ENCODE measurements at places on chromosomes 11 and 22. TPM values are rescaled to one million over a fixed set of nuclear protein-coding genes. Genes with fewer than 3 reads are reported as not detected.

DNA sequence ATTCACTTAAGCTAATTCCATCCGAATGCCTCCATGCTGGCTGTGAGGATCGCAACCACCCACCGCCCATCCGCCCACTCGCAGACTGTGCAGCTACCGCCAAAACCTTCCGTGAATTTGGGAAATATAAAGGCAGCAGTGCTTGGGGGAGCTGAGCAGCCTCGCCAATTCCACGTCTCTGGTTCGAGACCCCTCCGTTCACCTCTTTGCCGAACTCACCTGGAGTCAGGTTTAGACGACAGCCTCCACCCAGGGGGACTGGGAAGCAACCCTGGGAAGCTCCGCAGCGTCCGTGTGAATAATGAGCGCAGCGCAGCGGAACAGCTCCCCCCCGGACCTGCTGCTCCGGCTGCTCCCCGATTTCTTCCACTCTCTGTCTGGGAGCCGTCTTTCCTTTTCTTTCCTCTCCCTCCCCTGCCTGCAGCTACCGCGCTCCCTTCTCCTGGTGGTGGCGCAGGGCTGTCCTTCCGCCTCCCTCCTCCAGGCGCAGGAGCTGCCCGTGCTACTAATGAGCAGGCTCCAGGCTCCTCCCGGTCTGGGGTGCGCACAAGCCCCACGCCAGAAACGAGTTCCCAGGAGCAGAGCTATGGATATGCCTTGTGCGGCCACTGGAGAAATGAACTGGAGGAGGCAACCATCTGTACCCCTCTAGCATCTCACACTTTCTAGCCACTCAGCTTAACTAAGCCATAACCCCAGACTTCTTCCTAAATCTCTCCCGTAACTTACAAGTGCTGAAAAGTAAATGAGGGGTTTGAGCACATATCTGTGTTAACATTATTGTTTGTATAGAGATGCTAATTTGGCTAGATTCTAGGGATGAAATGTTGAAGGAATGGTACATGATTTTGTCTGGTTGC lies 107.3 kb downstream of the XKR3 start:
- peak; percentile 26 for DNase-seq

GRCh38 chr22:29860006-29860766 lies 22.1 kb upstream of the ASCC2 start:
- DNase-seq = no peak

DNA sequence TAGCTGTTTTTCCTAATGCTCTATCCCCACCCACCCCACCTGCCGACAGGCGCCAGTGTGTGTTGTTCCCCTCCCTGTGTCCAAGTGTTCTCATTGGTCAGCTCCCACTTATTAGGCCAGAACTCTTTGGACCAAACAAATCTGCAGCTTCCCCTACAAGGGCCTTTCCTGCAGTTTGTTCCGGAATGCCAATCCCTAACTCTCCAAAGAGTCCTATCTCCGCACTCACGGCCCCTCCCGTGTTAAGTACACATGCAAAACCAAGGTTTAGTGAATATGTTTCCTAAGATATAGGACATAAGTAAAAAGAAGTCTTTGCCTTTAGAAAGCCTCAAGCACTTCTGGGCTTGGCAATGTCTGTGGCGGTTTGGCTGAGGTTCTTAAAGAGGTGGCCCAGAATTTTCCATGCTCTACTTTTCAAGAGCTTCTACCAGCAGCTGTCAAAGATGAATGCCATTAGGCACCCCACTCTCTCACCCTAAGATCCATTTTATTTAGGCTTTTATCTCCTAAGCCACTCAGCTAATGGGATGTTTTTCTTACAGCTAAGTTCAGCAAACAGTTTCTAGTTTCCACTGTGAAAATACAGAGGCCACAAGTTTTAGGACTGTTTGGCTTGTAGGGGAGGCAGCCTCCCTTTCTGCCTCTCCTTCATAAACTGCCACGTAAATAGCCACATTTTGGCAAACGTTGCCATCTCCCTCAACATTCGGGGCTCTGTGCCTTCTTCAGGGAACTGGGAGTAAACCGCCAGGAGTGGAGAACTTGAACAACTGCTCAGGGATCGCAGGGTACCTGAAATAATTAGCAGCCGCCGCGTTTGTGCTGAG lies 1.6 kb downstream of the CD59 start:
- DNase-seq = no peak

Gene UNC93B1
- polyA plus RNA-seq = 9.0 TPM

Gene C11orf65
- 3.4 TPM for polyA plus RNA-seq

- DNase-seq = no peak
These were observed 268.6 kb upstream of the PITPNB start for GRCh38 chr22:28187612-28188011.

Gene P4HA3
- polyA plus RNA-seq = 1.0 TPM

GRCh38 chr11:78420255-78420764 lies 2.7 kb upstream of the GAB2 start:
- DNase-seq = peak; percentile 87

GRCh38 chr22:45163099-45163450 lies 650 bp upstream of the NUP50 start:
- no peak for DNase-seq

- no peak for DNase-seq
These were observed 75.5 kb upstream of the CLDN5 start for GRCh38 chr22:19599626-19600243.

DNA sequence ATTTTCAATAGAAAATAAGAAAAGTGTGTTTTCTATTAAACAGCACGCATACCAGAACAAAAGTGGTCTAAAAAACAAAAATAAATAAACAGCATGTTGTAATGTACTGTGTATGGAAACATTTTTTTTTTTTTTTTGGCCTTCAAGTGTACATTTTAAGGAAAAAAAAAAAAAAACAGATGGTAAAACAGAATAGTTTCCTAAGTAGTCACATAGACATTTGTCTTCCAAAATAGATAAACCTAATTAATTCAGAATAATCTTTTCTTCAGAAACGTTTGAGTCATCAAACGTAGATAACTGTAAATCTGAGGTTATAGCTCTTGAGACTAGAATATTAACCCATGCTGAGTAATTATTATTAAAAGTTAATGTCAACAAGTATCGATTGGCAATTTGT lies 396 bp upstream of the CFAP300 start:
- no peak for DNase-seq

DNA sequence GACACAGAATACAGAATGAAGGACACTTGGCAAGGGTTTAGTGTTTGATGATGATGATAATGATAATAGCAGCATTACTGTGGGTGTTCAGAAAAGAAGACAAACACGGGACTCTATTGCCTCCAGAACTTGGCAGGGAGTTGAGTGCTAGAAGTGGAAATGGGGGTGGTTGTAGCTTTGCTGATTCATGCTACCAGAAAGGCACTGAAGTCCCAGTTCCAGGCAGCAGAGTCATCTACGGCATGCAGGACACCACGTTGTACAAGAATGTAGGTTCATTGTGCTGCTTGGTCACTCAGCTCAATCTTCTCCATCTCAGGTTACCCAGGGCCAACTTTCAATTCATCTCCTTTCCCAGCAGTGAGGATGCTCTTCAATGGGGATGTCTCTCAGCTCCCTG lies 115.7 kb downstream of the NTM start:
- no peak for DNase-seq

- no peak for DNase-seq
These were observed 7.4 kb downstream of the BATF2 start for GRCh38 chr11:64989416-64989815.

DNA sequence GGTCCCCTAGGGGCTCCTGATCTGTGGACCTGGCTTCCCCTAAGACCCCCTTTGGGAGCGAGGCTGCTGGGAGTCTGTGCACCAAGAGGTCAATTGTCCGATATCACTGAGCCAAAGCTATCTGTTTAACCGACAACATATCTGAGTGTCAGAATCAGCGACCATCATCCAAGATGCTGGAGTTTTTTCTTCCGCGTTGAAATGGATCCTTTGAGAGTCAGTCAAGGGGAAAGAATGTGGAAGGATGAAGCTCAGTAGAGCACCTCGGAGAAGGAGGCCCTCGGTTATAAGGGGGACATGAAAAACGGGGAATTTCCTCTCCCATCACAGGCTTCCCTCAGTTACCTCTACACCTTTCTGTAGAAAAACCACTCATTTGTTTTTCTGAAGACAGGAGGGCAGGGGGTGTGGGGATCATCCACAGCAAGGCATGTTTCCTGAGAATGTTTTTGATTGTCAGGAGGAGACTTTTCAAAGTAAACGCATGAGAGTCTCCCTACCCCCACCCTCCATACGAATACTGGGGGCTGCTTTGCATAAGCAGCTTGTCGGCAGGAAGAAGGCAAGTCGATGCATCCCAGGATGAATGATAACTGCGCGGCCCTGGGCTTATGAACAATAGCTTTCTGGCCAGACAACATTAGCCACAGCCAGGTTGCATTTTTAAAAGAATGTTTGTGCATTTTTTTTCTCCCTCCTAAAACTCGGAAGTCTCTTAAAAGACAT lies 37.7 kb upstream of the CCND1 start:
- DNase-seq = no peak

- no peak for DNase-seq
These were observed 268.7 kb upstream of the CCDC90B start for GRCh38 chr11:83554876-83555275.

Gene PTGDR2
- 0.17 TPM for polyA plus RNA-seq

DNA sequence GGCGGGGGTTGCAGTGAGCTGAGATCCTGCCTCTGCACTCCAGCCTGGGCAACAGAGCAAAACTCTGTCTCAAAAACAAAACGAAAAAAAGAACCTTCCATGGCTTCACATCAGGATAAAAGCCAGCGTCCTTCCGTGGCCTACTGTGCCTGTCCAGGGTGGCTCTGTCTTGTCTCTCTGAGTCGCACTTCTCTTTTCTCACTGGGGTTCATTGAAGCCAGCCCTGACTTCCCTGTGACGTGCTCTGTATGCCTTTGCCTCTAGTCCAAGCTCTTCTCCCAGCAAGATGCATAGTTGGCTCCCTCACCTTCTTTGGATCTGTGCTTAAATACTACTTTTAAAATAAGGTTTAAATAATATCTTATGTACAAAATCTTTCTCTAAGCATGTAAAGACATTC lies 11.6 kb downstream of the ATXN10 start:
- no peak for DNase-seq

Gene SCGB1C1
- 1.1 TPM for polyA plus RNA-seq

GRCh38 chr11:17864478-17864941 lies 129.9 kb downstream of the KCNC1 start:
- DNase-seq = no peak

Gene RAB38
- 18.9 TPM for polyA plus RNA-seq

- DNase-seq = no peak
These were observed 7.1 kb upstream of the GRAMD4 start for GRCh38 chr22:46612904-46613605.

Gene PRR33
- polyA plus RNA-seq = 0.08 TPM

GRCh38 chr11:8090756-8091155 lies 9.7 kb downstream of the TUB start:
- no peak for DNase-seq

Gene DTX4
- polyA plus RNA-seq = 45.9 TPM

Gene C22orf23
- polyA plus RNA-seq = 5.9 TPM

DNA sequence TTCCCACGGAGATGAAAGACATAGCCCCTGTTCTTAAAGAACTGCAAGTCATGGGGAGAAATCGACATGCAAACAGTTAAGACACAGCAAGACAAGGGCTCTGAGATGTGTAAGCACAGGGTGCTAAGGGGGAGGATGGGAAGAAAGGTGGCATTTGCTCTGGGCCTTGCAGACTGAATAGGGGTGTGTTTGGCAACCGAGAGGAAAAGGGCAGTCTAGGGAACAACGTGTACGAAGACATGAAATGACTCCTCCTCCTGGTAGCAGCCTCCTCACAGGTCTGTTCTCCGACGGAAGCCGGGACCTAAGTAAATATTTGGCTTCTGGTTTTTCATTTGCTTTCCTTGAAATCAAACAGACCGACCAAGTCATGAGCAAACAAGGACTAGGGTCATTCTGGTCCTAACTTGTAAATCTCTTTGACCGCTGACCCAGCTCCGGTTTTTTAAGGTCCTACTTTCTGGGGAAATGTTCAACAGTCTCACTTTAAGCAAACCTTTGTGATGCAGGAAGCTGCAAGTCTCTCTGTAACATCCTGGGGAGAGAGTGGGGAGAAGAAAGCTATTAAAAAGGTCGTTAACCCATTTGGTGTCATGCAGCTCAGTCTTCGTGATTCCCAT lies 19.7 kb downstream of the NNMT start:
- DNase-seq = peak; percentile 15

GRCh38 chr11:10625281-10625981 lies 57.0 kb upstream of the LYVE1 start:
- DNase-seq = no peak

Gene SCT
- 0.67 TPM for polyA plus RNA-seq

- DNase-seq = no peak
These were observed 64.2 kb downstream of the THAP12 start for GRCh38 chr11:76316726-76317125.

- no peak for DNase-seq
These were observed 34.8 kb upstream of the E2F8 start for GRCh38 chr11:19275496-19275895.

DNA sequence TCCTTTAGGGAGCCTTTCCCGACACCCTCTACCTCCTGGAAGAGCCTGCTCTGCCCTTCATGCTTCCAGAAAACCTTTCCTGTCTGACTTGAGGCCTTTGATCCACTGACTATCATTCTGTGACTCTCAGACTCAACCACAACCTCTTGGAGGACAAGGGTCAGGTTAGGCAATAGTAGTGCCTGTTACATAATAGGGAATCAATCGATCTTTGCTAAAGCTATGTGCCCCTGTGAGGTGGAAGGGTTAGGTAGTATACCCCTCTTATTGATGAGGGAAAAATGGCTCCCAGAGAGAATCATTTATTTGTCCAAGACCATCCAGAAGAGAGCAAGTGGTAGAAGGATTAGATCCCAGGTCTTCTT lies 16.2 kb downstream of the KCNC1 start:
- DNase-seq = no peak

Gene RAB3IL1
- polyA plus RNA-seq = 18.7 TPM

Gene VWCE
- polyA plus RNA-seq = 4.7 TPM

Gene OR9G4
- polyA plus RNA-seq = not detected

GRCh38 chr11:131866535-131867400 lies 496.4 kb downstream of the NTM start:
- DNase-seq = no peak

GRCh38 chr11:85751724-85752123 lies 59.2 kb downstream of the SYTL2 start:
- DNase-seq = no peak

Gene ENTHD1
- not detected for polyA plus RNA-seq

DNA sequence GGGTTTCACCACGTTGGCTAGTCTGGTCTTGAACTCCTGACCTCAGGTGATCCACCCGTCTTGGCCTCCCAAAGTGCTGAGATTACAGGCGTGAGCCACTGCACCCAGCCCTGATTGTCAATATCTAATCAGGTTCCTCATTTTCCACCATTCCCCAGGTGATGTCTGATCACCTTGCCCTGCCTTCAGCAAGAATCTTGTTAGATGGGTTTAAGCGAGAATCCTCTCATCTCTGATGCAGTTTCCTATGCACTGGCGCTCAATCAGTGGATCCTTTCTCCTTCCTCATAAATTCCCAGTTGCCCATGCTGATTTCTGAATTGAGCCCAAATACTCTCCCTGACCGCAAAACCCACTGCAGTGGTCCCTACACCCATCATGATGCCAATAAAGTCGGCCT lies 664 bp upstream of the ZC3H7B start:
- no peak for DNase-seq

Gene TEAD1
- polyA plus RNA-seq = 94.4 TPM

- DNase-seq = no peak
These were observed 2.4 kb downstream of the PRR5 start for GRCh38 chr22:44704159-44705021.

GRCh38 chr22:23402275-23403151 lies 177.6 kb downstream of the IGLL1 start:
- DNase-seq = peak; percentile 76

Measured in left kidney (tissue), 8 donors.